ENCODE measurements at places on chromosomes 1 and 21.
A peak's percentile ranks its signal among the peaks of the same experiment; 100 is the strongest.

- no peak for DNase-seq
Measured at GRCh38 chr1:203185061-203185461, 1.4 kb downstream of the CHI3L1 start.

DNA sequence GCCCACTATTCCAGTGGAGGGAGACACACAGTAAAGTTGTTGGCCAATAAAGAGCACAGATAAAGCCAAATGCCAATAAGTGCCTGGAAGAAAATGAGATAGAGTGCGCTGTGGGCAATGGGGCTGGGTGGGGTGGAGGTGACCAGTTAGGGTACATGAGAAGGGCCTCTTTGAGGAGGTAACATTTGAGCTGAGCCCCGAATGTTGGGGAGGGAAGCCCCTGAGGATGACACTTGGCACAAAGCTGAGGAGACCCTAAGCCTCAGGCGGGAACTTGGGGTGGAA, 979 bp downstream of the S100A9 start:
- DNase-seq: no peak

DNA sequence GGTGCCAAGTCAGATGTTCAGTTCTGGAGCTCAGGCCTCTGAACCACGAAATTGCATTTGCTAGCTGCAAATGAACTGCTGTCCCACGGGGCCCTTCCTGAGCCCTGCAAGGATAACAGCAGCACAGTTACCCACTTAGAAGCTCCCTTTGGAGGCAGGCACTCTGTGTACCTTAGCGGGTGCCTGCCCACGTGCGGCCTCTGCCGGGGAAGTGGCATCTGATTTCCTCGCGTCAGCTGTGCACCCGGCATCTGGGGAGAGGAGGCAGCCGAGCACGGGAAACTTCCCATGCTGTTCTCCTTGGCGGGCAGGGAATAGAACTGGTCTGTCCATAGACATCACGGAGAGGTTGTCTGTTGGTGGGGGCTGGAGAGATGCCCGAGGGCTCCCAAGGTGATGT, 148.0 kb upstream of the C1orf174 start:
- peak; percentile 63 for DNase-seq

GRCh38 chr1:166086113-166086883, 80.5 kb downstream of the FAM78B start:
- no peak for DNase-seq

DNA sequence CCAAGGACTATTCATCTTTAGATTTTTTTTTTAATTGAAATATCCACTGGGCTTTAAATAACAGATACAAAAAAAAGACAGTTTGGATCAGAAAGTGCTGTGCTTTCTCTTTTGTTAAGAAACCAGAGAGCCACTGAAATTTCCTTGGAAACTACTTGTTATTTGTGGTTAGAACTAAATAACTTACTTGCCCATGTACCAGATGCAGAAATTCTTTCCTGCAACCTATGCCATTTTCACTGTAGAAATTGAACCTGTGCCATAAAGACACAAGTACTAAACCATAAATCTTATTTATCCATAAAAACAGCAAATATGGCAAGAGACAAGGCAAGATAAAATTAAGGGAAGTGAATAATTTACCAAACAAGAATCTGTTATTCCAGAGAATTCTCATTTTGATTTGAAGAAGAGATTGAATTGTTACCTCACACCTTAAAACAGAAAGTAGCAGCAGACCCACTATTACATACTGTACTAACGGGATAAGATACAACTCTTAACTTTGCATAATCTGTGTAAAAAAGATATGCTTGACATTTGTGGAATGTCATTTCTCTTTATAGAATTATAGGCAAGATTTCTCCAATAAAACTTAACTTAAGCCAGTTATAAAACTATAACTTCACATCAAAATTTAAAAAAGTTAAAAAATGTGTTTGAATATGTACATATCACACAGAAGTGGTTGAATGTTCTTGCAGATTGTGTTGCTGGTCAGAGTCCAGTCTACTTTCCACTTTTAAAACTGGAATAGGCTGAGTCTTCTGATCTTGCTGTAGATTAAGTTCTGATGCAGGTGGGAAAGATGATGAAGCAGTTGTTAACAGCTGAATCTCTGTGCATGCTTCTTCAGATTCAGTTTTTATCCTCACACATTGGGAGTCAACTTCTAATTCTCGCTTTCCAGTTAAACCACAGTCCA, 6.3 kb upstream of the PHTF1 start:
- no peak for DNase-seq

GRCh38 chr1:165861911-165862310, 34.5 kb downstream of the UCK2 start:
- no peak for DNase-seq

All from eye (tissue), 1 donor.